ENCODE measurements at places on chromosomes 7 and 10.

DNA sequence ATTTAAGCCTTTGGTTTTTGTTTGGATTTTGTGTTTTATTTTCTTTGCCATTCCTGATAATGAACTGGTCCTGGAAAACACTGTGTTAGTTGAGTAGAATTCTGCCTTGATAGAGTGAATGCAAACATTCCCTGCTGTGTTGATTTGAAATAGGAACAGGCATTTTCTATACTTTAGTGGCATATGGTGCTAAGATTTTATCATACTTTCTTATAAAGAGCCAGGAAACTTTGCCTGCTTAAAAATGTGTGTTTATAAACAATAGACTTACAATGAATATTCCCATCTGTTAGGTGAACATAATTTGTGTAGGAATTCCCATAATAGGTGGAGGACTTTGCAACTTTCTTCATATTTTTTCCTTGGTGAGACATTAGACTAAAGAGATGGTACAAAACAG is 333.3 kb downstream of the SDK1 start:
- DNase-seq: no peak

- DNase-seq: peak; percentile 32
Measured at GRCh38 chr7:24980534-24981170, 674 bp upstream of the OSBPL3 start.

- DNase-seq: no peak
Measured at GRCh38 chr7:107068156-107068555, 23.7 kb downstream of the PRKAR2B start.

GRCh38 chr7:107972075-107972482 is 30.9 kb downstream of the LAMB1 start:
- no peak for DNase-seq

GRCh38 chr10:114491933-114492332 is 87.6 kb upstream of the AFAP1L2 start:
- DNase-seq: no peak

DNA sequence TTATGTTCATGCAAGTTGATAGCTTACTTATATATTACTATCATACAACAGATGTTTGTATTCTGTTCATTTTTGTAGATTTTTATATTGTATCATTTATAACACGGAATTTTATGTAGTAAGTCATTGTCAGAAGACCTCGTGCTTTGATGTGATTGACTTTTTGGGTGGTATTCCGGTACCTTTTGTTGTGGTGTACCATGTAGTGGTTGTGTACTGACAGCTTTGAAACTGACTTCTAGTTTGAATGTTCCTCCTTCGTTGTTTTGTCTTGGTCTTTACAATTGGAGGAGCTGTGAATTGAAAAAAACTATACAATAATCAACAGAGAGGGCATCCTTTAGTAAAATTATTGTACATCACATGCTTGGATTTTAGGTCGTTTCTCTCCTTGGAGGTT is 61.5 kb downstream of the WAC start:
- DNase-seq: no peak

GRCh38 chr10:17793823-17794644 is 15.1 kb upstream of the MRC1 start:
- no peak for DNase-seq

GRCh38 chr7:88845091-88845490 is 49.6 kb upstream of the TEX47 start:
- no peak for DNase-seq

DNA sequence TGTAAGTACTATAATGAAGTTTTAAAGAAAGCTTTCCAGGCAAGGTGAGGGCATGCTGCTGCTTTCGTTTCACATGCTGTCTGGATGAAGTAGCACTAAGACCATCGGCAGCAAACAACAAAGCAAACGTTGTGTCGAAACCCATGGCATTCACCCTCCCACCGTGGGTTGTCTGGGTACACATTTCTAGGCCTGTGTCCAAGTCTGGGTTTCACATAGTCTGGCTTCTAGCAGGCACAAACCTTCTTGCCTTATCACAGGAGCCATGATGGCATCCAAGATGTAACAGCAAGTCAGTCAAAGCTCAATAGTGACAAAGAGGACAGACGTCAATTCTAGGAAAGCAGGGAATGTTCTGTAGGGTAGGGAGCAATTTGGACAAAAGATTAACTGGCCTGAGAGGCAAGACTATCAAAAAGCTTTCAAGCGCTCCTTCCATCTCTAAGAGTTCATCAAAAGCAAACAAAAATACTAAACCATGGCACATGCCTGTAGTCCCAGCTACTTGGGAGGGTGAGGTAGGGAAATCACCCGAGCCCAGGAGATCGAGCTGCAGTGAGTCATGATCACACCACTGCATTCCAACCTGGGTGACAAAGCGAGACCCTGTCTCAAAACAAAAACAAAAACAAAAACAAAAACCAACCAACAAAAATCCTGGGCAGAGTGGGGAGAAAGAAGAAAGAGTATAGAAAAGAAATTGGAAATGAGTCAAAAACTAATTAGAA is 42.7 kb downstream of the PAXIP1 start:
- no peak for DNase-seq

- DNase-seq: no peak
Measured at GRCh38 chr10:45443101-45444009, 69.3 kb downstream of the ALOX5 start.

DNA sequence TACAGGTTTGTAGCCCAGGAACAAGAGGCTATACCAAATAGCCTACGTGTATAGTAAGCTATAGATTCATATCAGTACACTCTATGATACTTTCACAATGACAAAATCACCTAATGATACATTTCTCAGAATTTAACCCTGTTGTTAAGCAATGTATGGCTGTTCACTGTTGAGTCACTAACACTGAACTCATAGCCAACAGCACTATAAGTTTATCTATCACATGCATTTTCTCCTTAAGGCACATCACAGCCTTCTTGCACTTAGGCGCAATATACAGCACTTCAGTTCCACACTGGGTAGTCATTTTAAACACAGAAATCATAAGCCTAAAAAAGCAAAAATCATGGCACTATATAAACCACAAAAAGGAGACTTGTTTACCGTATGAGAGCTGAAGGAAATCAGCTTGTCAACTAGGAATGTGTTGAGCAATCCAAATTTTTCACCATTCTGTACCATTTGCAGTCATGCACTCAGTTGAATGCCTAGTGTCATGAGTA is 45.6 kb downstream of the ZNF438 start:
- no peak for DNase-seq

DNA sequence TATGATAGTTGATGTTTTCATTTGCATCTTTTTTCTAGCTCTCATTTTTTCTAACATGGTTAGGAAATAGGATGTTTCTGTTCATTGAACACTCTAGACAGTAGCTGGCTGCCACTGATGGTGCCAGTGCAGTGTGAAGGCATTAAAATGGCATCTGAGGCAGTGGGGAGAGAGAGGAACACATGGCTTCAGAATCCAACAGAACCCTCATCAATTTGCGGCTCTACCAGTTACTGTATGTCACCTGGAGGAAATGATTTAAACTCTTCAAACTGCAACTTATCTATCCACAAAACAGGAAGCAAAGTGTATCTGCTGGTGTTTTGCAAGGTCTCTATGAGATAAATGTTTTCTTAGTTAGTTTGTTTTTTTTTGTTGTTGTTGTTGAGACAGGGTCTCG is 305.2 kb upstream of the PRKCQ start:
- no peak for DNase-seq

DNA sequence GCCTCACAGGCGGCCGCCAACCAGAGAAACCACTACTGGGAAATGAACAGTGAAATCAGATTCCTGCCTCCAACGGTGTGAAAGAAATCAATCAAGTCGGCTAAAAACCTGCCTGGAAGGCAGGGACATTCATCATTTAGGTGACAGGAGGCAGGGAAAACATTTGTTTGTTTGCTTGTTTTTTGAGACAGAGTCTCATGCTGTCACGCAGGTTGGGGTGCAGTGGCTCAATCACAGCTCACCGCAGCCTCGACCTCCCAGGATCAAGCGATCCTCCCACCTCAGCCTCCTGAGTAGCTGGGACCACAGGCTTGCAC is 30.5 kb downstream of the AP5Z1 start:
- no peak for DNase-seq

DNA sequence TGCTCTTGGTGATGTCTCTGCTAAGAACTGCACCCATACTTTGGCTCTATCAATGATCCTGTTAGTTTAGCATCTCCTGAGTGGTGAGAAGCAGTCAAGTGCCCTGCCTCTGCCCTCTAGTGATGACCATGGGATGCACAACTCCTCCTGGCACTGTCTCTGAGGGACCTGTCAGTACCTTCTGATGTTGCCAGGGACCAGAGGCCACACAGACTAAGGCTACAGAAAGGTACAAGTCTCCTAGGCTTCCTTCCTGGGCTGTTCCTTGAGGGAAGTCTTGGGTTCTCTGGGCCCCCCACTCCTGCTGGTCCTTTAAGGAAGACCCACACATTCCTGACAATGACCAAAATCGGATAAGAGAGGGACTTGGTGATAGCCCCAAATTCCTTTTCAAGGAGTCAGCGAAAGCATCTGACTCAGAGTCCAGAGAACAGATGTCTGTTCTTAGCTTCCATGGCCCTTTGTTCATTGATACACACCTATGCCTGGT is 15.3 kb downstream of the NKX2-3 start:
- DNase-seq: no peak

DNA sequence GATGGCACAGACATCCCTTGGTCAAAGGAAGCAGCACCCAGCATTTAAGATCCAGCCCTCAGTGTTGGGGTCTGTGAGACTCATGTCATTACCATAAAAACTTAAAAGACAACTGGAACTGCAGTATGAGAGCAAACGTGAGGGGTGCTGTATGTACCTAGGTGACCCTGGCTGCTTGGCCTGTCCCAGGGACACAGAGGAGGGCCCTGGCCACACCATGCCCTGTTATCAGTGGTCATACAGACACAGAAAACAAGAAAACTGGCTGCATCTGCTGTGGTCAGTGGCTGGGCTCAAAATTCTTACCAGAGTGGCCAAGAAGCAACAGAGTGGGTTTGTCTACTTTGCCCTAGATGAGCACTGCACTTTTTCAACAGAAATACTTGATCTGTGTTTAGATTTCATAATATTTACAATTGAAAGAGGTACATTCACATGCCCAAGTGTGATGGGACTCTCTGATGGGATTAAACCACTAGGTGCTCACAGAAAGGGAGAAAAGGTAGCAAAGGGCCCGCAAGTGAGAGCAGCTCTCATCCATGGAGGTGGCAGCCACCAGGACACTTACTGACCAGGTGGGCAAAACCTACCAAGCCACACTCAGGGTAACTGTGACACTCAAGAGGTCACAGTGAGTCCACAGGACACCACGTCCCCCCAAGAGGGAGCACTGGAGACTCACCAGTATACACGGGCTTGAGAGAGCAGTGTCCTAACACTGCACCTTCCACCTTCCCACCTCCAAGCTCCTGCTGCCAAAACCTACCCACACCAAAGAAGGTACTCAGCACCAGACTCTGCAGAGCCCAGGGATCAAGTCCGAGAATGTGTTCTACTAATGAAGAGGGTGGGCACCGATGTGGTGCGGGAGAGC is 68.1 kb upstream of the CAMK2B start:
- DNase-seq: no peak

All from CD4-positive, alpha-beta T cell treated with Interferon gamma for 1 hour (primary cell).